ENCODE measurements at places on chromosomes 6 and 20. TPM values are rescaled to one million over a fixed set of nuclear protein-coding genes. Genes with fewer than 3 reads are reported as not detected.

The TAF4 gene
- 10.7 TPM for total RNA-seq

The FAM83B gene
- total RNA-seq = 0.99 TPM

The SIM1 gene
- total RNA-seq = not detected

The SH3BGRL2 gene
- 5.0 TPM for total RNA-seq

The KCNK16 gene
- not detected for total RNA-seq

The GHRH gene
- total RNA-seq = not detected

The TP53RK gene
- total RNA-seq = 9.3 TPM

The OR2H2 gene
- total RNA-seq = not detected

The FAM209B gene
- not detected for total RNA-seq

The PRSS35 gene
- 0.37 TPM for total RNA-seq

The CPXM1 gene
- total RNA-seq = 0.42 TPM

The LTA gene
- 0.64 TPM for total RNA-seq

The NHSL1 gene
- 38.4 TPM for total RNA-seq

The MUC22 gene
- not detected for total RNA-seq

The C6orf141 gene
- total RNA-seq = not detected

The TRIM15 gene
- not detected for total RNA-seq

The HLA-DPA1 gene
- total RNA-seq = 74.8 TPM

The SPATS1 gene
- total RNA-seq = not detected

The TTK gene
- 0.14 TPM for total RNA-seq

The TCFL5 gene
- total RNA-seq = 4.5 TPM

The PARD6B gene
- total RNA-seq = 12.2 TPM

The KCNK17 gene
- not detected for total RNA-seq

The FOXA2 gene
- not detected for total RNA-seq

The ADIG gene
- total RNA-seq = not detected

The C20orf144 gene
- total RNA-seq = not detected

The FRK gene
- total RNA-seq = 6.3 TPM

The CNR1 gene
- total RNA-seq = 0.28 TPM

The GSTA2 gene
- not detected for total RNA-seq

The CDH26 gene
- total RNA-seq = 1.3 TPM

The DEFB112 gene
- not detected for total RNA-seq

The VSTM2L gene
- 49.5 TPM for total RNA-seq

The APOM gene
- total RNA-seq = 1.8 TPM

The OR12D3 gene
- not detected for total RNA-seq

Measured in heart left ventricle (tissue), 16 donors.